Activated naive CD4-positive, alpha-beta T cell (primary cell): ENCODE measurements at places on chromosomes 7 and 10.

DNA sequence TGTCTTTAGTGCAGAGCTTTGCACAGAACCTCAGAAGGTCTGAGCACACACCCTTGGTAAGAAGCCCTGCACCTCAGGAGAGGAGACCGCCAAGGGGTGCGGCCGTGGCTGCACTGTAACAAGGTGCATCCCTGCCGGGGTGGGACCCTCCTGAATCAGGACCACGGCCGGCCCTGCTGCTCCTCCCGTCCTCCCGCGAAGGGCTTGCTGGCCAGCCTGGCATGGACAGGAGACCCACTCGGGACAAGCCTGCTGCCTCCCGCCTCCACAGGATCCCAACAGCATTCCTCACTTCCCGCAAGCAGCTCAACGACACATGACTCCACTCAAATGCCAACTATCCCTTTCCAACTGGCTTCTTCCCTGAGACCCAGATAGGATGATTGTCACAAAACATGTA is 12.8 kb downstream of the WDR86 start:
- no peak for DNase-seq

DNA sequence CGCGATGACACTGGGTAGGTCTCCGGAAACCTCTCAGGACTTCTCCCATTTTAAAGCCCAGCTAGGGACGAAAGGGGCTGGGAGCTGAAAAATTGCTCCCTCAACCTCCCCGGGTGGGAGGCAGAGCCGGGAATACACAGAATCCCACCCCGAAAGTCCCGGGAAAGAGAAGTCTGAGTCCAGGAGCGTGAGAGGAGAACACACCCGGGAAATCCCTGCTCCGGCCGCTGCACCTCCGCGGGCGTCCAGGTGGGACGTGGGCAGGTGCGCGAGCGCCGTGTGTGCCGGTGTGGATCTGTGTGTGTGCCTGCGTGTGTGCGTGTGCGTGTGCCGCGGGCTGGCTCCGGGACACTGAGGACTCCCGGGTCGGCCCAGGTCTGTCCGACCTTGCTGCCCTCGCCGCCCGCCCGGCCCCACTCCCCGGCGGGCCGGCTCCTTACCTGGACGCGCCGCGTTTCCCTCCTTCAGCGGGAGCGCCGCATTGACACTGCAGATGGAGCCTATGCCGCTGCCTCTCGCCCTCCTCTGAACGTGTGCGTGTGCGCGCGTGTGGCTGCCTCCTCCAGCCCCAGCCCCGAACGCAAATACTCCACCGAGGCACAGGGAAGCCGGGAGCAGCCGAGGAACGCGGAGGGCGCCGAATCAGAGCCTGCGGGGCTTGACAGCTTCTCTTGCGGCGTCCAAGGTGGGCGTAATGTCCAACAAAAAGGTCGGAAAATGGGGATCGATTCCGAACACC is at the start of gene PLXNA4:
PLXNA4 (minus strand) TSS at position 489 of the 739 bp plus-strand sequence. CDS start 67,777 bp downstream, outside the sequence.
- DNase-seq: no peak

DNA sequence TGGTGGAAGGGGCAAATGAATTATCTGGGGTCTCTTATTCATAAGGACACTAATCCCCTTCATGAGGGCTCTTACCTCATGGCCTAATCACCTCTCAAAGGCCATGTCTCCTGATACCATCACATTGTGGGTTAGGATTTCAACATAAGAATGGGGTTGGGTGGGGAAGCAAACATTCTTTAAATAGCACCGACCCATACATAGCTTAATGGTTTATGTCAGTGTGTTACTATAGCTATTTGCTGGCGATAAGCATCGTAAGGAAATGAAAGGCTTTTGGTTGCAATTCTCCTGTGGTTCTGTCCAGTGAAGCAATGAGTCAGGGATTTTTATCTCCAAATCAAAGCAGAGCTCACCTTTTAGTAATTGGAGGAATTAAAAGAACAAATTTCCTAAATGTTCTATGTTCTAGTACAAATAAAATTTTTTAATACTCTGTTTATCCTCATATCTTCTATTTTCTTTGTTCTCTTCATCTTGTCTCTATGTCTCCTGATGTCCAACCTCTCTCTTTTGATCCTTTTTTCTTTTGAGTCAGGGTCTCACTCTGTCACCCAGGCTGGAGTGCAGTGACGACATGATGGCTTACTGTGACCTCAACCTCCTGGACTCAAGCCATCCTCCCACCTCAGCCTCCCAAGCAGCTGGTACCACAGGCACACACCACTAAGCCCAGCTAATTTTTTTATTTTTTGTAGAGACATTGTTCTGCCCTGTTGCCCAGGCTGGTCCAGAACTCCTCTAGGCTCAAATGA is 57.0 kb upstream of the GLCCI1 start:
- DNase-seq: no peak

DNA sequence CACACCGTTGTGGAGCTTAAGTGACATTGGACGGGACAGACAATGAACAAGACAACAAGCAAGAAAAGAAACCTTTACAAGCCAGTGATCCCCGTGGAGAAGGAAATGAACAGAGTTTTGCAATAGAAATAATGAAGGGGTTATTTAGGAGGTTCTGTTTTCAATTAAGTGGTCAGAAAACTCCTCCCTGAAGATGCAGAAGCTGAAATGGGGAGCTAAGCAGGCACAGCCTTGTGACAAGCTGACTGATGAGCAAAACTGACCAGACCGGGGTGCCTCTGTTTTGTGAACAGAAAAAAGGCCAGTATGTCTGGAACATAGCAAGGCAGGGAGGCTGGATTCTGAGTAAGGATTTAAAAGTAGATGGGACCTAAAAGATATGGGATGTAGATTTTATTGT is 299.8 kb upstream of the POM121L12 start:
- DNase-seq: no peak

- DNase-seq: no peak
Measured at GRCh38 chr7:44224080-44224973, 23.5 kb downstream of the YKT6 start.

- no peak for DNase-seq
Measured at GRCh38 chr10:125021686-125022344, 79.9 kb downstream of the ZRANB1 start.

- no peak for DNase-seq
Measured at GRCh38 chr10:81724431-81724830, 150.6 kb upstream of the NRG3 start.

GRCh38 chr7:26787701-26788100 is 76.7 kb downstream of the SKAP2 start:
- DNase-seq: no peak
